ENCODE measurements at places on chromosomes 1 and 21.

- peak; percentile 60 for DNase-seq
Measured at GRCh38 chr1:37814252-37814651, 6.2 kb upstream of the YRDC start.

- DNase-seq, result no peak
Measured at GRCh38 chr21:27419153-27419552, 452.3 kb upstream of the ADAMTS5 start.

DNA sequence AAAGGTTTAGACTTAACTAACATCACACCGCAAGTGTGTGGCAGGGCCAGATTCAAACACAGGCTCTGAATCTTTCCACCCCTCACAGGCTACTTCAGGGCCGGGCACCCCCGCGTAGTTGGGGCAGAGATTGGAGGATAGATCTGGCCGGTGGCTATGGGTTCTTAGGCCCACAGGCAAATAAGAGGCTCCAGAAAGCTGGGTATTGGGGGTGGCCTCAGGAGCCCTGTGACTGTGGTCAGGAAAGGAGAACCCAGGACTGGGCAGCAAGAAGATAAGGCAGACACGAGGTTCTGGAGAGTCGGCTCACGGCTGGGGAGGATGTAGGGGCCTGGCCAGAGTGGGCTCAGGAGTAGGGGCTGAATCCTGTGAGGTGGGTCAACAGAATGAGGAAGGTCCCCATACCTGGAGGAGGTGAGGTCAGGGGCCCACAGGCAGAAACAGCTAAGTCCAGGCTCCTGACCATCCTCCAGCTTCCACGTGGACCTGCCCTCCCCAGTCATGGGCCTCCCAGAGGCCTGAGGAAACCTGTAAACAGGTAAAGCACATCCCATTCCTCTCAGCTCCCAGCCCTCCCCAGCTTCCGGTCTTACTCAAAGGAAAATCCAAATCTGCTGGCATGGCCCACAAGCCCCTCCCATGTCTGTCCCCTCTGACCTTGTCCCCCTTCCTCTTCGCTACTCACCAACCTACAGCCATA, 306.2 kb downstream of the MATN1 start:
- DNase-seq, result no peak

DNA sequence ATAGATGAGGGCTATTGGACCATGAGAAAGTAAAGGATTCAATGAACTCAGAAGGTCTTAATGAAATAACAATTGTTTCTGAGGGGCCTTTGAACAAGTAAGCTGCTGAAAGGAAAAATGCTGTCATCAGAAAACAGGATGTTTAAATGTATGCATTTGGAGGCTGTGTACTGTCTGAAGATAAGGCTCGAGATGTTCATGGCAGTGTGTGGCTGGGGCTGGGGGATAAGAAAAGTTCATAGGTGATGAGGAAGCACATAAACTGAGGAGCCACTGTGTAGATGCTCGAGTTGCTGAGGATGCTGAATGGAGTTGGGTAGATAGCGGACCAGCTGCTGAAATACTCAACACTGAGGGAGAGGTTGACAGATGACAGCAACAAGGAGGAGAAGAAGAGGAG, 17.8 kb downstream of the THEM4 start:
- no peak for DNase-seq

GRCh38 chr1:240056350-240056749, 35.3 kb upstream of the FMN2 start:
- no peak for DNase-seq
